Naive thymus-derived CD8-positive, alpha-beta T cell (primary cell): ENCODE measurements at places on chromosomes 13 and 19. TPM values are rescaled to one million over a fixed set of nuclear protein-coding genes. Genes with fewer than 3 reads are reported as not detected.

Gene ZNF66
- 15.7 TPM for total RNA-seq

DNA sequence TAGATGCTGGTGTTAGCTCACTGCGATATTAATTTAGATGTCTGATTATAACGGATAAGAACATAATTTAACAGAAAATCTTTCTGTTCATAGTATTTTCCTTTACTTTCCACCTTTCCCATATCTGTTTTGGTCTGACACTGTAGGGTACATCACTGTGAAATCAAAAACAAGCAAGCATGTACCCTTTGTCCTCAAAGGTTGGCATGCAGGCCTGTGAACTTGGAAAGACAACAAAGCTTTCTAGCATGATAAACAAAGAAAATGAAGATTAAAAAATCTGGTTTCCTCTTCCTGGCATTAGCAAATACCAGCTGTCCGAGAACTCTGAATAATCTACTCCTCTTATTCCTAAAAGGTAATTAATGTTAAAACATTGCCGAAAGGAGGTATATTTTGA is 31.6 kb downstream of the THSD1 start:
- DNase-seq = no peak

Gene ZNF835
- total RNA-seq = 7.3 TPM

Gene PCP2
- total RNA-seq = 8.4 TPM

GRCh38 chr13:97849305-97849704 is 104.2 kb upstream of the IPO5 start:
- no peak for DNase-seq

Gene FAM216B
- total RNA-seq = not detected
